ENCODE measurements at places on chromosomes 6 and 20.

DNA sequence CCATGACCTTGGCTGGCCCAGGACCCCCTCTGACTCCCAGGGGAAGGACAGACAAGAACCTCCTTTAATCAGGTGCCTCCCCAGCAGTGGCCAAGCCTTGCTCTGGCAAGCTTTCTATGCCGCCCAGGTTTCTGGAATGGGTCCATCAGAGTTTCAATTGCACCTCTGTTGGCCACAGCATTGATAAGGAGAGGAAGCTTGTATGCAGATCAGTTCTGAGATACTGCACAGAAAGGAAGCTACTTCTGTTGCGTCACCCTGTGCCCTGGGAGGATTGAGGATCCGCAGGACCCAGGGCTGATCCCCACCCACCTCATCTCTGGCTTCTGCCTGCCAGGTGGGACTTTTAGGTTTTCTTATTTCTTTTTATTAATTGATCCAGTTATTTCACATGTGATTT is 167.2 kb downstream of the TFAP2C start:
- DNase-seq = no peak

- peak; percentile 51 for DNase-seq
Observed at GRCh38 chr6:117976030-117976651, 69.1 kb downstream of the SLC35F1 start.

GRCh38 chr20:1888796-1889463 is 6.3 kb upstream of the SIRPA start:
- no peak for DNase-seq

- no peak for DNase-seq
Observed at GRCh38 chr6:158174514-158174913, 6.4 kb downstream of the GTF2H5 start.

DNA sequence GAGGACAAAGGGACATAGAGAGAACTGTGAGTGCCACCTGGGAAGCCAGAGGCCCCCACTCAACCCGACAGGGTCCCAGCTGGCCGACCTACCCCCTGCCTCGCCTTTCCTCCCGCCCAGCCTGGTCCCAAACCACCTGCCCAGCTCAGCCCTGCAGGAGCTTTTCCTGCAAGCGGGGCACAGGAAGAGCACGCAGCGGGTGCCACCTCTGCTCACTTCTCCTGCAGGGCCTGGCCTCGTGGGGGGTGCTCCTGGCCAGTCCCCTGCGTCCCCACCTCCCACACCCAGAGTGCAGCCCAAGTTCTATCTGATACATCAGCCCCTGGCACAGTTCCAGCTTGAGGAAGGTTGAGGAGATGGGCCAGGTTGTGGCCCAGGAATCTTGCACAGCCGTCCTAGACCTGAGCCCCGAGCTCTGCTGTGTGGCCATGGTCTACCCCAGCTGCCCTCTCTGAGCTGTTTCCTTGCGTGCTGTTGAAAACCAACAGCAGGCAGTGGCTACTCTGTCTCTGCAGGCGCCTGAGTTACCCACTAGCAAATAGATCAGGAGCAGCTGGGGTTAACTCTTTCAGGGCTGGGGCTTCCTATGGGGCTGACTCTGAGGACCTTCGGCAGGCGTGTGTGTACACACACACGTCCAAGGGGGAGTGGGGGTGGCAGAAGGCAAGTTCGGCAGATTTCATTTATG is 1.7 kb downstream of the NECAB3 start:
- DNase-seq = no peak

DNA sequence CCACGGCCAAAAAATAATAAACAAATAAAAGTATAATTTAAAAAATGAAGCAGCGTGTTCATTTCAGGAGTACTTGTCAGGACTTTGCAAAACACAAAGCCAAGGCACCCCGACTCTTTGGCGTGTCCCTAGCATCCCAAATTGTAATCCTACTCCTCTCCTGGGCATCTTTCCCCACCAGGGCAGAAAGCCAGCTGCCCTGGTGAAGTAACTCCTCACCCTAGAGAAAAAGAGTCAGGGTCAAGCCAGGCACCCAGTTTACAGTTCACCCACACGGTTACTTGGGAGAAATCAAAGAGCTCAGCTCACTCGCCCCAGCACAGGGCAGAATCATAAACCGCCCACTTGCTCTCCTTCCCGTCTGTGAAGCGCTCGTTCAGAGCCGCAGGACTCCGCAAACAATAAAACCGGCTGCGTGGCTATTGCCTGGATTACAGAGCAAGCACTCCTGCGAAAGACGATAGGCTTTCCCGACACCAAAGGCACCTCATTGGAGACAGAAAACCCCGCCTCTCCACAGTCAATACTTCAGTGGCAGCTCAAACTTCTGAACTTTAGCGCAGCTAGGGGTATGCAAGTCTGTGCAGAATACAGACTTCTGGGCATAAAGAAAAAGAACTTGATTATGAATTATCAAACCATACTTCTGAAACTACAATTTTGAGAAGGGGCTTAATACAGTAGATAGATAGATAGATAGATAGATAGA is 73.0 kb upstream of the NHSL1 start:
- DNase-seq = no peak

GRCh38 chr6:114096561-114097172 is 125.7 kb upstream of the HDAC2 start:
- no peak for DNase-seq

GRCh38 chr20:63864978-63865640 is at the start of gene TPD52L2:
Gene TPD52L2 (plus strand): TSS chr20:63865270. CDS start chr20:63865366, 96 bp downstream.
- peak; percentile 97 for DNase-seq

Data from T-helper 2 cell (primary cell).